PC-9 (cell line): ENCODE measurements at places on chromosomes 4 and X.

DNA sequence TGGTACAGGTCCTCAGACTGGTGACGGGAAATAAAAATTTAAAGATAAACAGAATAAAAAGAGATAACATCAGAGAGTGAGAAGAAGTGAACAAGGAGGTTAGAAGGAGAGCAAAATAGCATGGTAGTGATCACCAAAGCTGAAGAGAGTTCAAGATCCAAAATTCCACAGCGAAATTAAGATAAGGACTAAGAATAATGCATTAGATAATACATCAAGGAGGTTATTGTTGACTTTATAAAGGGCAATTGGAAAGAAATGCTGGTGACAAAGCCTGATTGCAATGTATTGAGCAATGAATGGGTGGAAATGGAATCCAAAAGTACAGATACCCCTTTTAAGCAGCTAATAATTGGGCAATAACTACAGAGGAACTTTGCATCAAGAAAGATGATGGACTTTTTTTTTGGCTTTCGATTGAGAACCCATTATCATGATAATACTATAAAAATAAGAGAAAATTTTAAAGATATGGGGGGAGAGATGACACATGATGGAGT is 101.6 kb upstream of the MAP9 start:
- no peak for DNase-seq

DNA sequence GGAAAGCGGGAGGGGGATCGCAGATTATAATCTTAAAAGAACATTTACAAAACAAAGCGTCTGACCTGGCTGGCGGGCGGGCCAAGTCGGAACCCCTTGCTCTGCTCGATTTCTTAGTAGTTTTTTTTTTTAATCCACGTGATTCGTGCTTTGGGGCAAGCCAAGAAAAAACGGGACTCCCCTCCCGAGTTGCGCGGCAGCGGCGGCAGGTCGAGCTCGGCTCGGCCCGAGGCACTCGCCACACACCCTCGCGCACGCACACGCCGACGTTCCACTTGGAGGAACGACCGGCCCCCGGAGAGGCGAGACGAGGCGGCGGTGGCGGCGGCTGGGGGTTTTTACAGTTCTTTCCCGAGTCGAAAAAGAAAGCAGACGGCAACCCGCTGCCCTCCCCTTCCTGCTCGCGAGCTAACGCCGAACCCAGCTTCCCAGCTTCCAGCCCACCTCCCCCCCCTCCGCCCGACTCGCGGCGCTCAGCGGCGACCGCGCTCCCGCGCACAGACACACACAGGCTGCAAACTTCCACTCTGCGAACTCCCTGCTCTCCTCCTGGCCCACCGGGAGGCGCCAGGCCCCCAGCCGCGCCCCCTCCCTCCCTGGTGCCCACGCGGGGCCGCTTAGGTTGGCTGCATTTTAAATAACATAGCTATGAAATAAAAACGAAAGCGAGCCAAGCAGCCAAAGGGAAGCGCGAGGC is 1.2 kb downstream of the BCOR start:
- no peak for DNase-seq

DNA sequence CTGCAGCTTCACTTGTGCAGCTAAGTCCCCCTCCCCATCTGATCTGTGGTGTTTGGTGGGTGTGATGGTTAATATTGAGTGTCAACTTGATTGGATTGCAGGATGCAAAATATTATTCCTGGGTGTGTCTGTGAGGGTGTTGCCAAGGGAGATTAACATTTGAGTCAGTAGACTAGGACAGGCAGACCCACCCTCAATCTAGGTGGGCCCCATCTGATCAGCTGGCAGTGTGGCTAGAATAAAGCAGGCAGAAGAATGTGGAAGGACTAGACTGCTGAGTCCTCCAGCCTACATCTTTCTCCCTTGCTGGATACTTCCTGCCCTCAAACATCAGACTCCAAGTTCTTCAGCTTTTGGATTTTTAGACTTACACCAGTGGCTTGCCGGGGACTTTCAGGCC is 103.5 kb upstream of the BOD1L1 start:
- peak; percentile 6 for DNase-seq

DNA sequence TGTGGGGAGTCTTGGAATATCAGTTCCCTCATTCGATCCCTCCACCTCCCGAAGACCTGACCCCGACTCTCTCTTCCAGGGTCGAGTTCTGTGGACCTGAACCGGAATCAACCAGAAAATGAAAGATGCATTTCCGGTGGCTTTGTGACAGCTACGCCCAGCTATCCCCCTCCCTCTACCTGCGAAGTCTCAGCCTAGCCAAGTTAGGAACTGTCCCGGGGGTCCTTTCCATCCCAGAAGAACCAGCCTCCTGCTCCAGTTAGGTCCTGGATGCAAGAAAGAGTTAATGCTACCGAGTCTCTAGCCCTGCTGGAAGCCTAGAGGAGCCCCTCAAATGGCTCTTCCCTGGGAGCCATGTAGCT is 13.4 kb upstream of the ETDC start:
- DNase-seq = no peak

GRCh38 chrX:140817943-140818342 is 108.4 kb downstream of the LINC00632 start:
- DNase-seq = no peak

DNA sequence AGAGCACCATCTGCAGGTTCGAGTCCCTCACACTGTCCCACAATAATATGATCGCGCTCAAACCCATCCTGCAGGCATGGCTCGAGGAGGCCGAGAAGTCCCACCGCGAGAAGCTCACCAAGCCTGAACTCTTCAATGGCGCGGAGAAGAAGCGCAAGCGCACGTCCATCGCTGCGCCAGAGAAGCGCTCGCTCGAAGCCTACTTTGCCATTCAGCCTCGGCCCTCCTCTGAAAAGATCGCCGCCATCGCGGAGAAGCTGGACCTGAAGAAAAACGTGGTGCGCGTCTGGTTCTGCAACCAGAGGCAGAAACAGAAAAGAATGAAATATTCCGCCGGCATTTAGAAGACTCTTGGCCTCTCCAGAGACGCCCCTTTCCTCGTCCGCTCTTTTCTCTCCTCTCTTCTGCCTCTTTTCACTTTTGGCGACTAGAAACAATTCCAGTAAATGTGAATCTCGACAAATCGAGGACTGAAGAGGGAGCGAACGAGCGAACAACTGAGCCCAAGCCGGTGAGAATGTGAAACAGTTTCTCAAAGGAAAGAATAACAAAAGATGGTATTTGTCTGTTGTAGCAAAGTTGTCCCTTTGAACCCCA is 1.9 kb downstream of the POU4F2 start:
- DNase-seq = no peak

DNA sequence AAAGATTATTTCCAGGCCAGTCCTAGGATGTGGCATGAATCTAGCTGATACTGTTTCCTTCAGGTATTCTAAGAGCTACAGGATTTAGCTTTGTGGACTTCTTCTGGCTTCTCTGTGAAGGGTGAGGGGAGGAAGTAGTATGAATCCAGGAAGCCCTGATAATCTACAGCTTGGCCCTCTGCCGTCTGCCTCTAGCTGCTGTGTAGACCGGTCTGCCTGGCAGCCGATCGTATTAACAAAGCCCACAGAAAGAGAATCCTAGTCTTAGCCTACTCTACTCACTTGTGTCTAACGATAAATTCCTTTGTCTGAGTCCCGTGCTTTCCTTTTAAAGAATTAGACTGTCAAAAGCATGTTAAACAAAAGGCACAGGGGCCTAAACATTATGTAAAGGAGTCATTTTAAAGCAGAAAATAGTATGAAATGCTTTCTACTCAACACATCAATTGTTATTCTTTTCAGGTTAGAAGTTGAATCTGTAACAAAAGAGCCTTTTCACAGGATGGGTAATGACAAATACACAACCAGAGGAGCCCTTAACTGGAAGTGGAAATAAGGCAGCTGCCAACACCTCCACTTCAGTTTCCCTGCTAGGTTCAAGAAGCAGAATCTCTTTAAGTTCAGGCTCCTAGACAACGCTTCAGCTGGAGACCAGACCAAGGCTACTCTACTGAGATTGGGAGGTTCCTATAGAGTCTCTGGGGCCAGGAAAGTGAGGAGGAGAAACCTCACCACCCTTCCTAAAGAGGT is 48.9 kb upstream of the UCP1 start:
- DNase-seq = no peak

DNA sequence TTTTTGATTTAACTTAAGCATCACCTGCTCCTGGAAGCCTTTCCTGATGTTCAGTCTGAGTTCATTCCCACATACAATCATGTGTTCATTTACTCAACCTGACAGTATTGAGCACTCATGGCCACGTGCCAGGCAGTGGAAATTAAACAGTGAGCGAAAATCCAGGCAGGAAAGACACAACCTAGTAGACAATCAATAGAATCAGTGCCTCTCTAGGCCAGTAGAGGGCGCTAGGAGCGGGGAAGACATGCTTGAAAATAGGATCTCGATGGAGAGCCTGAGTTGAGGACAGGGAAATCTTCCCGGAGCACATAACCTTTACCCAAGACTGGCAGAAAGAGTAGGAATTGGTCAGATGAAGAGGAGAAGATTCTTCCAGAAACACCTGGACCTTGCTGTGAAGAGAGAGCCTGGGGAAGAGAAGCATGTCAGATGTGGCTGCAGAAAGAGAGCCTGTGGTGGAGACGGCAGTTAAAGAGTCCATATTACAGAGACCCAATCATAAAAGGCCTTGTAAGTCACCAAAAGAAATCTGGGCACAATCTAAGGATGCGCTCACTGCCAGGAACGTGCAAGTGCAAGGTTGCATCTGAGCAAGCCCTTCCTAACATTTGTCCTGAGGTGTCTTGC is 103.5 kb downstream of the LDB2 start:
- peak; percentile 6 for DNase-seq

- no peak for DNase-seq
These were observed 307.9 kb downstream of the C4orf33 start for GRCh38 chr4:129403848-129404247.

DNA sequence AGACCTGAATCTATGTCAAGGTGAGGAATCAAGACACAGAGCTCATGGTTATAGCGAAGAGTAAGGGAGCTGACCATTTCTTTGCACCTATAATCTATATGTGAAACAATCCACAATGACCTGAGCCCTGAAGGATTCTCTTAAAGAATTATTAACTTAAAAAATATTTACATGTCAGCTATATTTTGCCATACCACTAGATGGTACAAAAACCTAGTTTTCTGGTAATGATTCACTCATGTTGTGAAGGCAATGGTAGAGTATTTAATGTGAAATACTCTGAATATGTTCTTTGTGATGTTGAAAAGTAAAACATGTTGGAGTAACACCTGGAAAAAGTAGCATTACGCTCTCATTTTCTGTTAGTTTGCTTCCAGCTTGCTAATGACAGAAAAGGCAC is 40.0 kb downstream of the VGLL1 start:
- no peak for DNase-seq

DNA sequence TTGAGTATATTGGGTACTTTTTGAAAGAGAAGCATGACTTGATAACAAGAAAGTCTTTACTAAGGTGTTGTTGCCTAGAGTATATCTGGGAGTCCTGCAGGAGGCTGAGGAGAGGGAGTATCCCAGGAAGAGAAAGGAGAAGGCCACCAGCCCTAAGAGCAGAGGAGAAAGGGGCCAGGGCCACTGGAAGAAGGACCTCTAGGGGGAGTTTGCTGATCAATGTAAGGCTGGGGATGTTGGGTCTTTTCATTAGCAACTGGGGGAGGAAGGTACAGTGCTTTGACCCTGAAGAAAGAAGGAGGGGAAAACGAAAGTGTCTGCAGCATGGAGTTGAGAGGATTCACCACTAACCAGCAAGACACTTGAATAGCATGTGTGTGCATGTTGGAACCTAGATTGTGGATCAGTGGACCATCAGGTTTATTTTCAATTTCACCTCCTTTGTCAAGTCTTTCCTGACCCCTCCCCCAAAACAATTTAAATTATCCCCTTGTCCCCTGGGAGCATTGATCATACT is 4.5 kb downstream of the SMIM9 start:
- DNase-seq = no peak

GRCh38 chr4:11730545-11730944 is 301.9 kb upstream of the HS3ST1 start:
- no peak for DNase-seq

DNA sequence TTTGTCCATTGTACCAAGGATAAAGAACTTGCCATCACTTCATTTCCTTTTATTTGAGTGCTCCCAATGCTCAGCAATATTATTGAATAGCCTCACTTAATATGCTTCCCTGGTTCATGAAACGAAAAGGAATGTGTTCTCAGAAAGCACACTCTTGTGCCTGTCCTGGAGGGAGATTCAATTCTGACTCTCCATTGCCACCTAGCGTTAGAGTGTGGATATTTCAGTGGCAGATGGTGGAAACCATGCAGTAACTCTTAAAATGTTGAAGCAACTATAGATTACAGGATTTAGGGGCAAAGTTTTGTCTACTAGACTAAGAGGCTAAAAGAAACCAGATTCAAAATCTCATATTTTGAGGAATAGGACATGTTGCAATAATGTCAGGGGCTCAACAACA is 36.0 kb downstream of the GAB3 start:
- DNase-seq = no peak

DNA sequence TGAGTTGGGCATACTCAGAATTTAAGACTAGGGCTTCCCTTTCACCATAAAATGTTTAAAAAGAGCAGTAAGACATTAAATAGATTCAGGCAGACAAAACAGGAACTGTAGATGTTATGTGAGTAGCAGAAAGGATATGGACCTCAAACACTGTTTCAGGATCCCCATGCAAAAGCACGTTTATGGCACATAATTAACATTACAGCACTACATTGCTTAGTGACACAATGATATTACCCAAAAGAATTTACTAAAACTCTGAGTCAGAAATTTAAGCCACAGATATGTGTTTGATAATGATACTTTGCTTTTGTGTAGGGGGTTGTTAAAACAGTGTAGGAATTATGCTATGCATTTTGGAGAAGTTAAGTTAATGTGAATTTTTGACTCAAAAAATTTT is 266.3 kb downstream of the PDGFC start:
- DNase-seq = no peak

DNA sequence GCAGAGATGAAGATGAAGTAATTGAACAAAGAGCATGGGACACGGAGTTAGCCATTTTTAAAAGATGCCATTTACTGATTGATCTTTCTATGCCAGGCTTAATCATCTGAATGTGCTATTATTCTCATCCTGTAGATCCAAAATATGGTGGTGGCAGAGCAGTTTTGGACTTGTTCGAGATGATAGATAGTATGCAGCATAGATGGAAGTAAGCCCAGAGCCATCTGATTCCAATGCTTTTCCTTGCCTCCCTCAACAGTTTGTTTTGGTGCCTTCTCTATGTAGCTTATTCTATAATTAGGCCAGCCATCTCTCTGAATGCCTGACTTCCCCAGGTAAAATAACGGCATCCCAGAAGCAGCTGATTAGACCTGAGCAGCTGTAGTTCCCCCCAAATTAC is 152.6 kb upstream of the CLNK start:
- DNase-seq = no peak

DNA sequence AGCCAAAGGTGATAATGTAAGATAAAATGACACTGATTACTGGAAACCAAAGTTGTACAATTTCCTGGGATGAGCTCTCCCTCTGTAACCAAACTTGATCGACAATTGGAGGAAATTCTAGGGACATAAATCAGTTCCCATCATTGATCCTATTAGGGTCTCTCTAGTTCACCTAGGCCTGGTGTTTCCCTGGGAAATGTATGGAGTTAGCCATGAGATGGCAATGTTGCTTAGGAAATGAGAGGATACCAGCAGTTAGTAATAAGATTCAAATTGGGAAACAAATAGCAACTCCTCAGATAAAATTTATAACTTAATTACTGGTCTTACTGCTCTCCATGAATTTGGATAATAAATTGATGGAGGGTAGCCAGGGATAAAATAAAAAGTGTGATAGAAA is 52.2 kb downstream of the SPATA18 start:
- DNase-seq = no peak

GRCh38 chr4:175422331-175422730 is 389.7 kb downstream of the GPM6A start:
- DNase-seq = no peak

- no peak for DNase-seq
These were observed 26.0 kb upstream of the AWAT1 start for GRCh38 chrX:70208479-70208878.

GRCh38 chr4:187770345-187770744 is 225.2 kb upstream of the ZFP42 start:
- no peak for DNase-seq
